Activated T-helper 2 cell treated with anti-CD3 and anti-CD28 coated beads, Interferon-gamma antibody, Interleukin-2, Interleukin-4, amounts not matched to agents 10 μg/mL and 5 μg/mL and 100 μg/mL, durations not matched to agents 14 hours and 24 hours and 36 hours (primary cell): ENCODE measurements at places on chromosomes 11 and 22.

GRCh38 chr11:14300661-14301304 lies 58.2 kb downstream of the RRAS2 start:
- H3K27me3 ChIP-seq = no peaks in the 10 kb centered on the region
- H3K27ac ChIP-seq = no peak overlapping the region
- H3K4me1 ChIP-seq = peaks cover 6% of the 10 kb centered on the region
- H3K4me3 ChIP-seq = no peak overlapping the region
- peak; percentile 31 for DNase-seq
- H3K36me3 ChIP-seq = no peaks in the 10 kb centered on the region

DNA sequence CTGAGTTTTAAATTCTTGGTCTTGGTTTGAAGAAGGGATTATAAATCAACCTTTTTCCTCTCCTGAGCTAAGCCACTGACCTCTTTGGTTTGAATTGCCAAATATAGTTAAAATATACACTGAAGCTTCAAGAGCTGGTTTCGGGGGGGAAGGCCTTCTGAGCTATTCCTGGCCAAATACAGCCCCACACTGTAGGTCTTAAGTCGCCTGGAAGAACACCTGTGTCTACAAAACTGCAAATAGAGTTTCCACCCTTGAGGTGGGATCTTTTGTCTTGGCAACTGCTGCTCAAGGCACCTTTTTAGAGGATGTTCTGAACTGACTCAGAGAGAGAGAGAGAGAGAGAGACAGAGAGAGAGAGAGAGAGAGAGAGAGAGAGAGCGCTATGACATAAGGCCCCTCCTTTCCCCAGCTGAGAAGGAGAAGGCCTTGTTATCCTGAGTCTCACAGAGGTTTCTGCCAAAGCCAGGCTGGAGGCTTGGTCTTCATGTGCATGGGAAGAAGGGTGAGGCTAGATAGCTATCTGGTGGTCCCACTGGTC lies 5.5 kb downstream of the ADM start:
- no peak overlapping the region for H3K27ac ChIP-seq
- DNase-seq = no peak
- peaks cover 41% of the 10 kb centered on the region for H3K27me3 ChIP-seq

DNA sequence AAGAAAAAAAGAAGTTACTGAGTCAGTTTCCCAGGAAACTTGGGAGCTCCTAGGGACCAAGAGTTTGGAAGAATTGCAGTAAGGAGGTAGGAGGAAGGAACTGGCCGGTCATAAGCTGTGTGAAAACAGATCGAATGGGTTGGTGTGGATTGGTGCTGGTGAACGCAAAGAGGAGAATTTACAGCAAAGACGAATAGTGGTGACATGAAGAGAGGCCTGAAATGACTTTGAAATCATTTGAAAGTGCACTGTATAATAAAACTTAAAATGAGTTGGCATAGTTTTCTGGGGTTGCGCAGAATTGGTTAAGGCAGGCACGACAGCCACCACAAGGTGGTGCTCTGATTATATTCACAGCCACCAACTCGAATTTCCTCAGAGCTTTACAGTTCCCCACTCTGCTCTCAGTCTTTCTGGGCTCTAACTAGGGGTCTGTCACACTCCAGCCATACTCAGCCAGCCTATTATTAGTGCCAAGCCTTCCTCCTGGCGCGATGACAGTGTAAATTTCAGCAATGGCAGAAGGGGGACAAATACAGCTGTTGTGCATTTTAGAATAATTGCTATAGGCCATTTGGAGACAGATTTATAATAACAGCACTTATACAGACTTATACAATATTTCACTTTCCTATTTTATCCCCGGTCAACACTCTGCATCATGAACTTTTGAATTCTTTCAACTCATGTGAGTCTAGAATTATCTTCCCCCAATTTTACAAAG lies 8.3 kb upstream of the HTR3B start:
- H3K27ac ChIP-seq = no peak overlapping the region
- peaks cover 9% of the 10 kb centered on the region for H3K27me3 ChIP-seq
- no peak overlapping the region for H3K4me3 ChIP-seq

GRCh38 chr11:64767344-64768299 lies 7.8 kb upstream of the PYGM start:
- peaks cover 96% of the 10 kb centered on the region for H3K36me3 ChIP-seq
- H3K27ac ChIP-seq = peak overlapping the region; percentile 66
- no peak overlapping the region for H3K4me3 ChIP-seq

GRCh38 chr22:31790240-31790639 lies 36.4 kb downstream of the DEPDC5 start:
- H3K27me3 ChIP-seq = no peaks in the 10 kb centered on the region
- no peak overlapping the region for H3K4me3 ChIP-seq
- H3K4me1 ChIP-seq = peaks cover 9% of the 10 kb centered on the region
- H3K36me3 ChIP-seq = peaks cover 30% of the 10 kb centered on the region

DNA sequence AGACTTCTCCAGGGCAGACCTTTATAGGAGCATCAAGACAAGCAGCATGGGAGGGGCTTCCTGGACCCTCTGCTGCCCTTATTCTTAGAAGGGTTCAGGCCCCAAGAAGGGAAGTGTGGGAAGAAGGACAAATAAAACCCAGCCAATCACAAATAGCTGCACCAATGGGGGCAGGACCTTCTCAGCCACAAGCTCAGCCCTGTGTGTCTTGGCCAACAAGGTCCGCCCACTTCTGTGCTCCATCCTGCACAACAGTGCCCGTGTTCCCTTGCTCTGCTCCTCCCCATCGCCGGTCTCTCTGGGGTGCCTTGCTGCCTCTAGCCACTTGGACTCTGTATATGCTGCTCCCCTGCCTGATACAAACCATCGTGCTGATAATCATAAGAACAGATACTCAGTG lies 86.1 kb downstream of the NAT10 start:
- no peak overlapping the region for H3K4me3 ChIP-seq
- peaks cover 3% of the 10 kb centered on the region for H3K27me3 ChIP-seq
- peaks cover 17% of the 10 kb centered on the region for H3K36me3 ChIP-seq
- H3K4me1 ChIP-seq = peaks cover 14% of the 10 kb centered on the region

- H3K4me1 ChIP-seq = peaks cover 22% of the 10 kb centered on the region
- H3K36me3 ChIP-seq = no peaks in the 10 kb centered on the region
- H3K27ac ChIP-seq = no peak overlapping the region
These were observed 5.9 kb downstream of the SLC37A2 start for GRCh38 chr11:125069008-125069407.

DNA sequence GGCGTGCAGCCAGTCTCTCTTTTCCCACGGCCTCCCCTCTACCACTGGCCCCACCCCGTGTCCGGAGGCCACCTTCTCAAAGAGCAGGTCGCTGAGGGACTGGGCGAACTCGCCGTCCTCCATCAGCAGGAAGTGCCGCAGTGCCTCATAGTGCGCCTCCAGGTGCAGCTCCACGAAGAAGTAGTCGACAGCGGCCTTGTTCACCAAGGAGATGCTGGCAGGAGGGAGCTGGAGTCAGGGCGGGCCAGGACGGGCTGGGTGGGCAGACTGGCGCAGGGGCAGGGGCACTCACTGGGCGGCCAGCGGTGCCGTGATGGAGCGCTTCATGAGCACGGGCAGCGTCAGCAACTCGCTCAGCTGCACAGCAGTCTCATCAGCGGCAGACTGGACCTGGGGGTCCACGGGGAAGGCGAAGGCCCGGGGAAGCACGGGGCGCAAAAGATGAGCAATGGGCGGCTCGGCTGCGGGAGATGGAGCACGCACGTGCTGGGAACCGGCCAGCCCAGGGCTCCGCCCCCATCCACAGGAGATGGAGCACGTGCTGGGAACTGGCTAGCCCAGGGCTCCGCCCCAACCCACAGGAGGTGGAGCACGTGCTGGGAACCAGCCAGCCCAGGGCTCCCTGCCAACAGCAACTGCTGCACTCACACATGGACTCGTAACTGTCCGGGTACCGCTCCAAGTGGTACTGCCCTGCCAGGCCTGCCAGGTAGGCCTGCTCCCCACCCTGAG lies 18.4 kb downstream of the SELENOO start:
- no peaks in the 10 kb centered on the region for H3K27me3 ChIP-seq
- DNase-seq = no peak
- H3K4me1 ChIP-seq = no peaks in the 10 kb centered on the region
- H3K27ac ChIP-seq = no peak overlapping the region

GRCh38 chr11:47564933-47565339 lies 463 bp upstream of the PTPMT1 start:
- no peak for DNase-seq
- H3K27ac ChIP-seq = peak overlapping the region; percentile 76
- H3K4me1 ChIP-seq = peaks cover 15% of the 10 kb centered on the region

DNA sequence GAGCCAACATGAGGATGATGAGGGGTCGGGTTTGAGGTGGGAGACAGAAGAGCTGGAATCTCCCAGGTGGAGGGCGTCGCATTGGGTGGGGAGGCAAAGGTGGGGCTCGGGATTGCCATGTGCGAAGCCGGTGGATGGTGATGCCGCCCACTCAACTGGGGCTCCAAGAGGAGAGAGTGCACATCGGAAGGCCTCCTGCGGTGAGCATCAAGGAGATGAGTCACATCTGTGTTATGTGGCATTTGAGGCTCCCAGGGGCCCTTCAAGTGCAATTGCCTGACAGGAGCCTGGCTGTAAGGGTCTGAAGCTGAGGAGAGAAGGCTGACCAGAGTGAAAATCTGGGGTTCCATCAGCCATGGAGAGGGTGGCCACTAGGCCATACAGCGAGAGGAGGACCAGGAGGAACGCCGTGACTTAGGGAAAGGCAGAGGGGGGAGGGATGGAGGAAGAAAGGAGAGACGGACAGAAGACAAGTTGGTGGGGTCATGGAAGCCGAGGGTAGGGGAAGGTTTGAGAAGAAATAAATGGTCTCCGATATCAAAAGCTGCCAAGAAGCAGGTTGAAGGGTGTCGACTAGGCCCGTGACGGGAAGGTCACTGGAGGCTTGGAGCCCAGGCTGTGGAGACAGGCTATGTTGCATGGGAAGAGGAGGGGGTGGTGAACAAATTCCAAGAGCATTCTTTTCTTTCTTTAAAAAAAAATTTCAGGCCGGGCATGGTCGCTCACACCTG lies 21.3 kb downstream of the RASD2 start:
- DNase-seq = no peak
- peaks cover 7% of the 10 kb centered on the region for H3K4me1 ChIP-seq
- no peaks in the 10 kb centered on the region for H3K36me3 ChIP-seq
- H3K4me3 ChIP-seq = no peak overlapping the region

- H3K4me3 ChIP-seq = no peak overlapping the region
- H3K36me3 ChIP-seq = no peaks in the 10 kb centered on the region
- H3K4me1 ChIP-seq = no peaks in the 10 kb centered on the region
These were observed 1.7 kb upstream of the HPX start for GRCh38 chr11:6442441-6442840.

- H3K4me3 ChIP-seq = no peak overlapping the region
- H3K27ac ChIP-seq = no peak overlapping the region
- no peak for DNase-seq
- H3K27me3 ChIP-seq = peaks cover 2% of the 10 kb centered on the region
These were observed 64.2 kb upstream of the BLID start for GRCh38 chr11:122179961-122180834.

GRCh38 chr11:119223856-119224255 lies 17.7 kb downstream of the CBL start:
- no peak overlapping the region for H3K27ac ChIP-seq
- peaks cover 31% of the 10 kb centered on the region for H3K4me1 ChIP-seq

GRCh38 chr11:119251114-119251513 lies 45.0 kb downstream of the CBL start:
- H3K27ac ChIP-seq = peak overlapping the region; percentile 21
- no peak for DNase-seq
- no peak overlapping the region for H3K4me3 ChIP-seq
- H3K27me3 ChIP-seq = no peaks in the 10 kb centered on the region
- peaks cover 31% of the 10 kb centered on the region for H3K4me1 ChIP-seq

- H3K4me3 ChIP-seq = peak overlapping the region; percentile 65
- peak overlapping the region; percentile 87 for H3K27ac ChIP-seq
- peak; percentile 70 for DNase-seq
These were observed 15.3 kb upstream of the MRTFA start for GRCh38 chr22:40651563-40652501.

DNA sequence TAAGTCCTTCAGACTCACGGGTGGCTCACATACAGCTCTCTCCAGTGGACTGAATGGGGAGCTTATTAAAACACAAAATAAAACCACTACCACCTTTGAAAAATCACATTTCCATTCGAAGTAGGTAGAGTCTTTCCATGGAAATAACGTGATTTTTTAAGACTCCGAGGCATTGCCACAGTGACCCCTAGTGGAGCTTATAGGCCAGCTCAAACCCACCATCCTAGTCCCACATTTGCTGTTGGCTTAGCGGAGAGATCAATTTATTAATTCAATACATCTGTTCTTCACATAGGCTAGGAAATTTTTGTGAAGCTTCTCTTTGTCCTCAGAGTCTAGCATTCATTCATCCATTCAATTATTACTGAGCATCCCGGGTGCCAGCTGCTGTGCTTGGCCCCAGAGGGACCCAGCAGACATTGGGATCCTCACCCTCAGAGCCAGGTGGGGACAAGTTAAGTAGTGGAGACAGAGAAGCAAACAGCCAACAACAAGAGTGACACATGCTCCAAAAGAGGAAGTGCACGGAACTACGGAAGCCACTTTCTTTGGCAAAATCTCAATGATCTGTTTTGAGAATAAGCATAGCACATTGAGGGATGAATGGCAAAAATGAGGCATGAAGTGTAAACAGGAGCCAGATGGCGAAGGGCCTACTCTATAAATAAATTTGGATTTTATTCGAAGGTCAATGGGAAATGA lies 10.2 kb upstream of the P4HA3 start:
- H3K4me1 ChIP-seq = no peaks in the 10 kb centered on the region
- no peak overlapping the region for H3K27ac ChIP-seq
- no peak overlapping the region for H3K4me3 ChIP-seq
- H3K27me3 ChIP-seq = peaks cover 16% of the 10 kb centered on the region
- peaks cover 8% of the 10 kb centered on the region for H3K36me3 ChIP-seq

- H3K4me1 ChIP-seq = peaks cover 33% of the 10 kb centered on the region
- H3K4me3 ChIP-seq = no peak overlapping the region
- H3K27me3 ChIP-seq = no peaks in the 10 kb centered on the region
- no peaks in the 10 kb centered on the region for H3K36me3 ChIP-seq
- peak overlapping the region; percentile 4 for H3K27ac ChIP-seq
These were observed 41.8 kb downstream of the TXN2 start for GRCh38 chr22:36439481-36440271.

DNA sequence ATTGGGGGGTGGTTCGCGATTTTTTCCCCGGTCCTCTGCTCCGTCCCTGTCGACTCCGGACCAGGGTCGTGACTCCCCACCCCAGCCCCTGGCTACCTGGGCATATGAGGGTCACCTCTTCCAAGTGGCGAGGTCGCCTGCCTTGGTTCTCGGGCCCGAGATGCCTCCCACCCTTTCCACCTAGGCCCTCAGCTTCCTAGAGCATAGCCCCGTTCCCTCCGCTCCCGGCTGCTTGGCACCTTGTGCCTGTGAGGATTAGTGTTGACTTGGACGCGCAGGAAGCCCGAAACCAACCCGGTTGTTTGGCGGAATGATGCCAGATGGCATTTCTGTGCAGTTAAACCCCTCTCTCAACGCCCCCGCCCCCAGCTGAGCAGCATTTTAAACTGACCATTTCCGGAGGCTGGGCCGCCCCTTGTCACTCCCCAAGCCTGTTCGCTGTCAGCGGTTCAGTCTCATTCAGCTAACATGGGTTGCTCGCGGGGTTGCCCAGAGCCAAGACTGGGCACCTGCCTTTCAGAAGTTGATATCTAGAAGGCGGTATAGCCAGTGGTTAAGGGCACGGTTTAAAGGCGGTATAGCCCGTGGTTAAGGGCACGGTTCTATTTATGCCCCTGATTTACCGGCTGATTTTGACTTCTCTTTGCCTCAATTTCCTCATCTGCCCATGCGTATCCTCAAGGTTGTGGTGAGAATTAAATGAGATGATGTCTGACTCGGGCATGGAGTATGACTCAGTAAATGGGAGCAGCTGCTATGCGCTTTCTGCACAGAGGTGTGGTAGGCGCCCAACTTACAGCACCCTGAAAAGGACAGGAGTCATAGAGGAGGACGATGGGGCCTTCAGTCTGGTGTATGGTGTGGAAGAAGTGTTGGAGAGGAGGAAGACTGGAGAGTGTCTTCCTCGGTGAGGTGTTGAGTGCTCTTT lies 639 bp downstream of the INCENP start:
- H3K36me3 ChIP-seq = peaks cover 31% of the 10 kb centered on the region
- peak; percentile 20 for DNase-seq
- peaks cover 29% of the 10 kb centered on the region for H3K4me1 ChIP-seq
- H3K4me3 ChIP-seq = peak overlapping the region; percentile 96
- H3K27me3 ChIP-seq = peaks cover 6% of the 10 kb centered on the region
- peak overlapping the region; percentile 90 for H3K27ac ChIP-seq
